ENCODE measurements at places on chromosomes 1 and 21.

- DNase-seq, result no peak
These were observed 642 bp upstream of the SLC16A1 start for GRCh38 chr1:112956544-112957132.

- DNase-seq, result no peak
These were observed 105.0 kb downstream of the SYT14 start for GRCh38 chr1:210043058-210043457.

DNA sequence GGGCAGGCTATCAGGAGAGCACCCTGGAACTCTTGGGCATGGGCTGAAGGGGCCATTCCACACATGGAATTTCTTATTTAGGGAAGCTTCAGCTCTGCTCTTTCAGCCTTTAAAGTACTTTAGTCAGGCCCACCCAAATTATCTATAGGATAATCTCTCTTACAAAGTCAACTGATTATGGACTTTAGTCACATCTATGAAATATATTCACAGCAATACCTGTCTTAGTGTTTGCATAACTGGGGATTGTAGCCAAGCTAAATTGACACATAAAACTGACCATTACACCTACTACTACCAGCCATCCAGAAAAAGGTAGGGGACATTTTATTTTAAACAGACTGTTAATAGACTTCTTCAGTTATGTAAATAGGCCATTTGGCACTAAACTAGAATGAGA is 114.9 kb upstream of the VANGL1 start:
- DNase-seq, result no peak

DNA sequence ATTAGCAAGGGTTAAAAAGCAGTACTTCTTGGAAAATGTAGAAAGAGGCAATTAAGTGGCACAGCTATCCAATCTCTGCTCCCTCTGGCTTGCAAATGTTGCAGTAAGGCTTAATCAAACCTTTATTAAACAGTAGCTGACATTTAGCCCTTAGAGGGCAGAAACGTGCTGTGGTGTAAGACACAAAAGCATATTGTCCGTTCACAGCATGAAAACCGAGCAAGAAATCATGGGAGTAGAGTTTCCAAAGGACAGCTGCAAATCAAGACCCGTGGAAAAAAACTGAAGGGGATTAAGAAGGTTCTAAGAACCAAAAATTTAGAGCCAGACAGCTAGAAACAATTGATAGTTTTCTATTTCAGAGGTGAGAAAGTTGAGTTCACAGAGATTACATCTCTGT is 13.1 kb downstream of the ZP4 start:
- DNase-seq, result no peak

DNA sequence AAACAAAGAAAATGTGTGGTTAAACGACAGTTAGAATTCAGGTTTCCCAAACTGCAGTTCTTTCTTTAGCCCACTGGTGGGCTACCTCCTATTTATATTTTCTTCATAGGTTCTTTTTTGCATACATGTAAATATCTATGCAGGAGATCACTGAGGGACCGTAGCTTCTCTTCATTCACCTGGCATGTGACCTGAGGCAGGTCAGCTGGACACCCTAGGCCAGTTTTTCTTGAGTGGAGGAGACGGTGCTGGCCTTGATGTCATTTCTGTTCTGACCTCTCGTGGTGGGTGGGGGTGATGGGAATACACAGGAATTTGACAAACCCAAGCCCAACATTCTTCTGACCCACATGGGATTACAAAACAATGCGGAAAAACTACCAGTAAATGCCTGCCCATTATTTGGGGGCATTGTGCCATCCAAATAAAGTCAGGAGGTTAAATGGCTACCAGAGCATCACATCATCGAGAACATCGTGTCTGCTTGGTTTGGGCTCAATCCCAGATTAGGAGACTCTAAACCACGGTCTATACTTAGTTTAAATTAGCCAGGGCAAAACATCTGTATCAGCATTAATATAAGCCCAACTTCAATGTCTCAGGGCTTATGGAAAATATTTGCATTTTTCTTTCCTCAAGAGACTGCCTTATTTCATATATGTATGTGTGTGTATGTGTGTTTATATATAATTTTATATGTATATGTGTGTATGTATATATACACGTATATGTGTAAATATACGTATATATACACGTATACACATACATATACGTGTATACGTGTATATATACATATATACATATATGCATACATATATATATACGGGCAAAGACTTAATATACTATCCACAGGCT is 7.4 kb upstream of the IRF2BP2 start:
- DNase-seq, result no peak

GRCh38 chr1:192581131-192581927 is 5.8 kb downstream of the RGS1 start:
- DNase-seq, result no peak

GRCh38 chr1:38360807-38361206 is 314.2 kb upstream of the POU3F1 start:
- no peak for DNase-seq

Data from RWPE2 (cell line).